ENCODE measurements at places on chromosomes 11 and 22.

GRCh38 chr11:285894-286220, 3.1 kb upstream of the PGGHG start:
- no peak for DNase-seq

DNA sequence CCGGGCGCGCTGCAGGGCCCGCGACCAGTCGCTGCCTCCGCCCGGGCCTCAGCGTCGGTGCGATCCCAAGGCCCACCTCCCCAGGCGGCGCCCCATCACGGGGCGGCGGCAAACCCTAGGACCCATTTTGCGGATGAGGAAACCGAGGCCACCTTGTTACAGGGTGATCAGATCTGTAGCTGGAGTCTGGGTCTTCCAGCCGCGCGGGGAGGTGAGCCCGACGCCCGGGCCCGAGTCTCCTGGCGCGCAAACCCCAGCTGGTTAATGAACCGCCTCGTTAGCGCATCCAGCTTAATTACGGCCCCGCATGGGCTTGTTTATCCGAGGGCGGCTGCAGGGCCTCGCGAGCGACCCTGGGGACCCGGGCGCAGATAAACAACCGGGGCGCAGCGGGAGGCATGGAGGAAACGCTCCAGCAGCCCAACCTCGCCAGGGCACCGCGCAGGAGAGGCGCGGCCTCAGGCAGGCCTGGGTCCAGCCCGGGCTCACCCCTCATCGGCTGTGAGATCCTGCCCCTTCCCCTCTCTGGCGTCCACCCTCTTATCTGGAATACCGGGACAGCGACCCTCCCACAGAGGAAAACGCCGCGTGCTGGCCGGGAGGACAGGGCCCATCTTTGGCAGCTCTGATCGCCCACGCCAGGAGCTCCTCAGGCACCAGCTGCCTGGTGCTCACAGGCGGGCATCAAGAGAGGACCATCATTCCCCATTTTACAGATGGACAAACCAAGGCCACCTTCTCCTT, 14.7 kb downstream of the OTUB1 start:
- no peak for DNase-seq

GRCh38 chr22:37054600-37055365, 3.2 kb downstream of the KCTD17 start:
- DNase-seq: no peak

DNA sequence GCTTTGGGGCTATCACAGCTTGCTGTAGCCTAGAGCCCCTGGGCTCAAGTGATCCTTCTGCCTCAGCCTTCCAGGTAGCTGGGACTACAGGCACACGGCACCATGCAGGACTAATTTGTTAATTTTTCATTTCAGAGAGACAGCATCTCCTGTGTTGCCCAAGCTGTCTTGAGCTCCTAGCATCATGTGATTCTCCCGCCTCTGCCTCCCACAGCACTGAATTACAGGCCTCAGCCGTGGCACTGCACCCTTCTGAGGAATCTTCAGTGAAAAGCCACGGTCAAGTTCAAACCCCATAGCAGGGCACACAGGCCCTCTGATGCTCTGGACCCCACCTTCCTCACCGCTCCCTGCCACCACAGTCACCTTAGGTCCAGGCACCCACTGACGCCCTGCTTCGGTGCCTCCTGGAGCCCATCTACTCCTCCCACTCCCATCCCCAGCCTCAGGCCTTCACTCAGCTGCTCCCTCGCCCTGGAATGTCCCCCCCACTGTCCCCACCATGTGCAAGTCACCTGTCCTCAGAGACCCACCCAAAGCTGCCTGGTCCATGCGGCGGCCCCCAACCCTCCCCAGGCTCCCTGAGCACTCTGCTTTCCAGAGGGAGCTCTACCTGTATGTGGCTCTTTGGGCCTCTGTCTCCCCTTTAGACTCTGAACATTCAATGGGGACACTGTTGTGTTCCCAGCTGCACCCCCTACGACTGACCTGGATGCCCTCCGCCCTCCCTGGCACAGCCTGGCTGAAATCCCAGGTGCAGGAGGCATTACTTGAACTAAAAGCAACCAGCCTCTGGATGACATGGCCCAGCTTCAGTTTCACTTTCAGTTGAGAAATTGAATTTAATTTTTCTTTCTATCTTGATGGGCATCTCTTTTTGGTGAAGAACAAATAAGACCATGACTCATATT, 1.6 kb downstream of the APOL2 start:
- no peak for DNase-seq

DNA sequence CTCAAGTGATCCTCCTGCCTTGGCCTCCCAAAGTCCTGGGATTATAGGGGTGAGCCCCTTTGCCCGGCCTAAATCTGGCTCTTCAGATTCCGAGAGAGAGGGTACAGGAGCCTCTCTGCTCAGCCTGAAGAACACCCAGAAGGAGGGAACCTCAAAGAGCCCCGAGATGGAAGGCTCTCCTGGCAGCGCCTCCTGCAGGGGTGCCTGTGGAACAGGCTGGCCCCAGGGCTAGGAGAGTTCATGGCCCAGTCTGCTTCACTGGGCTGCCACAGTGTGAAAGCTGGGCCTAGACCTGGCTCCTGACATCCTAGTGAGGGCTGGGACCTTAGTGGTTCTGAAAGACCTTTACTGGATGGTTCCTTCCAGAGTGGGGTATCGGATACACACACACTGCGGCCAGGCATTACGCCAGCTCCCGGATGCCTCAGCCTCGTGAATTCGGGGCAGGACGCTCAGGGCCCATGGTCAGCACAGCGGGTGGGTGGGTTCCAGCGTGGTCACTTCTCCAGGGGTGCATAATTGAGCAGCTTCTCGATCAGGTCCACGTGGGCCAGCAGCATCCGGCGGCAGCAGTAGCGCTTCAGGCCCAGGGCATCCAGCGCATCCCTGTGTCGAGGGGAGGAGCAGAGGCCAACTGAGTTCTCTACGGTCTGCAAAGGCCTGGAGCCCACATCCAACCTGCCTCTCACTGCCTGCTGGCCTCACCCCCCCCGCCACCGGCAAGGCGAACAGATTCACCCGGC, 2.3 kb downstream of the POLR2L start:
- no peak for DNase-seq
